ENCODE measurements at places on chromosomes 6 and 20.
A peak's percentile ranks its signal among the peaks of the same experiment; 100 is the strongest.

DNA sequence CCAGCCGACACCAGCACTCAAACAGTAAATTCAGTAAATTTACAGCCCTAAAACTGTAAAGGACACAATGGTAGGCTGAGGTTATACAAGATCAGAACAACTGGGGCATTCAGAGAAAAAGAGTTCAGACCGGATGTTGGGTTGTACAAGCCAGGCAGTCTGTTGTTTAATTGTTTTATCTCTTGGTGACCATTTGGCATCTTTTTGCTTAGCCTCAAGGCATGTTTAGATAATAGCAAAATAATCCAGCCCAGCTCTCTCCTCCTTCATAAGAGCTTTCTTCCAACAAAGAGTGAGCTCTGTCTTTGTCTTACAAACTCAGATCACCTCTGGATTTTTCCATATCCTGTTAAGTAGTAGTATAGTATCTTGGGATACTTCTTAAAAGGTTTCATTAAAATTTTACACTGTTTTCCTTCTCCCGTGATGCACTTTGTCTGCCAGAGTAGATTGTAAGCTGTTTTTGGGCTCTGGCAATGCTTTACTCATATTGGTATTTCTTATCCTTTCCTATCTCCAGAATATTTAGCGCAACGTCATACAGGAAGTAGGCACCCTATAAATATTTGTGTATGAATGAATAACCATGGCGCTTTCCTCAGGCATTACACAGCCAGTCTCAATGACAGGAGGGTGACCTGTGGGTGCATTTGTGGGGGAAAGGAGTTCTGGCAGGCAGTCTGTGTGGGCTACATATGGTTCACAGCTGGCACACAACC lies 35.6 kb upstream of the TRAM2 start:
- DNase-seq = no peak

GRCh38 chr6:89310929-89311328 lies 4.2 kb downstream of the GABRR2 start:
- no peak for DNase-seq

- no peak for DNase-seq
Observed at GRCh38 chr6:27631609-27631916, 158.7 kb upstream of the ZNF184 start.

GRCh38 chr6:148890652-148891404 lies 144.0 kb downstream of the UST start:
- DNase-seq = no peak

- DNase-seq = no peak
Observed at GRCh38 chr20:1838556-1839279, 56.5 kb upstream of the SIRPA start.

DNA sequence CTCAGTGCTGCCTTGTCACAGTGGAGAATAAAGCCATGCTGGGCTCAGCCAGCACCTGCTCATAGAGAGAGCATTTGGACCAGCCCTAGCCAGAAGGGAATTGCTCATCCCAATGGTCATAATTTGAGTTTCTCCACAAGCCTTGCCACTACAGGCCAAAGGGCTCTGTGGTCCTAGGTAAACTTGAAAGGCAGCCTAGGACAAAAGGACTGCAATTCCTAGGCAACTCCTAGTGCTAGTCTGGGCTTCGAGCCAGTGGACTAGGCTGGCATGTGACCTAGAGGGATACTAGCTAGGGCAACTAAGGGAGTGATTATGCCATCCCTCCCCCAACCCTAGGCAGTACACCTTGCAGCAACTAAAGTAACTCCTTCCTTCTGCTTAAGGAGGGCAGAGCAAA lies 516.2 kb downstream of the BCKDHB start:
- no peak for DNase-seq

GRCh38 chr6:34056305-34057108 lies 89.4 kb downstream of the GRM4 start:
- peak; percentile 17 for DNase-seq

DNA sequence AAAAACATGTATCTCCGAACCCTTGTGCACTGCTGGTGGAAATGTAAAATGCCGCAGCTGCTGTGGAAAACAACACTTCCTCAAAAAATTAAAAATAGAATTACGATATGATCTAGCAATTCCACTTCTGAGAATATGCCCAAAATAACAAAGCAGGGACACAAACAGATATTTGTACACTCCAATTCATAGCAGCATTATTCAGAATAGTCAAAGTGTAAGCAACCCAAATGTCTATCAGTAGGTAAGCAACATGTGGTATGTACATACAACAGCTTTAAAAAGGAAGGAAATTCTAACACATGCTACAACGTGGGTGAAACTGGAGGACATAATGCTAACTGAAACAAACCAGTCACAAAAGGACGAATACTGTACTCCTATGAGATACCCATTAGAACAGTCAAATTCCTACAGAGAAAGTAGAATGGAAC lies 5.7 kb upstream of the RAB5IF start:
- DNase-seq = no peak

DNA sequence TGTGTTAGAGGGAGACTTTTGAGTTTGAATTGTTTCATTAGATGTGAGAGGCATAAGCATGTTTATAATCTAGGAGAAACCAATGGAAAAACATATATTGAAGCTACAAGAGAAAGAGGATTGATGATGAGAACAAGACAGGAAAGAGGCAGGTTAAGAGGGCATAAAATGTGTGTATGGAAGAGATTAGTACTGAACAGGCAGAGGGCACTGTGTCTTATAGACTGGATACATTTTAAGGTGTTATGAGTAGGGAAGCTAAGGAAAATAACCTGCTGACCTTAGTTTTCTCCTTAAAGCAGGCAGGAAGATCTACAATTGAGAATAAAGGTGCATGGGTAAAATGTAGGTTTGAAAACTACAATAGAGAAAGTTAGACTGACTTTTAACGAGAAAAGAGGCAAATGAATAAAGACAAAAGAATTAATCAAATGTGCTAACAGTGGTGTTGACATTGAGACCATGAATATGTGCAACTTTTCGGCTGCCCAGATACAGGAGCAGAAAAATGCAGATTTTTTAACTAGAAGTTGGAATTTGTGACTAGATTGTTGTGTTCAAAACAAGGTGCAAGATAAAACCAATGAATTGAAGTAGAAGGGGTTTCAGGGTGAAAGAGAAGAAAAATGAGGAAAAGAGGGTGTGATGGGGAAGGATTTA lies 846.3 kb downstream of the HACE1 start:
- no peak for DNase-seq

GRCh38 chr20:1722513-1723050 lies 65.0 kb upstream of the SIRPG start:
- DNase-seq = no peak

DNA sequence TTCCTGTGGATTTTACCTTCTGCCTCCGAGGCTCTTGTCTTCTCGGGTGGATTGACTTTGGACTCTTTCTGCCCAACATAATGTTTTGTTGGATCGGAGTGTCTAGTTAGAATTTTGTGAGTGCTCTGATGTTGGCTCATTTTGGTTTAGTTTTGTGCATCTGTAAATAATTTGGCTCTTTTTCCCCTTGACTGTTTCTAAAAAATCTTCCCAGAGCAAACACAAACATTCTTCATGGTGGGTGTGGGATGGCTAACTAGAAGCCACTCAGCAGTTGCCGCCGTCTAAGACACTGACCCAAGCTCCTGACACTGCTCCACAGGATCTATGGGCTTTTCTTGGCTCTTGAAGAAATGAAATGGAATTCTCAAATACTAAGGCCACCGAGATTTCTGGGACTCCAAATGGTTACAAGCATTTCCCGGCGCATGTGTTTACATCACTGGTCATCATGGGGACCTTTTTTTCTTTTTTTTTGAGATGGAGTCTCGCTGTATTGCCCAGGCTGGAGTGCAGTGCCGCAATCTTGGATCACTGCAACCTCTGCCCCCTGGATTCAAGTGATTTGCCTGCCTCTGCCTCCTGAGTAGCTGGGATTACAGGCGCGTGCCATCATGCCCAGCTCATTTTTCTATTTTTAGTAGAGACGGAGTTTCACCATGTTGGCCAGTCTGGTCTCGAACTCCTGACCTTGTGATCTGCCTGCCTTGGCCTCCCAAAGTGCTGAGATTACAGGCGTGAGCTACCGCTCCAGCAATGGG lies 92.0 kb upstream of the FRMD1 start:
- no peak for DNase-seq

DNA sequence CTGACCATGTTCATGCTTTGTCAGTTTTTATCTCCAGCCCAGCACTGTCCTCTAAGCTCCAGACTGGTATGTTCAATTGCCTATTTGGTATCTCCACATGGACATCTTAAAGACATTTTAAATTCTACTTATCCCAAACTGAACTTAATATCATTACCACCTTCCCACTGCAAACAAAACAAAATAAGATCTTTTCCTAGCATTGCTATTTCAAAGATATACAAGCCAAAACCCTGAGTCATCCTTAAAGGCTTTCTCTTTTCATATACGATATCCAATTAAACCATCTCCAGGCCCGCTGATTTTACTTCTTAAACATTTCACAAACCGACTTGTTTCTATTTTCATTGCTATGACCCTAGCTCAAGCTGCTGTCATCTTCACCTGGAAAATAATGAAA lies 35.1 kb upstream of the HS3ST5 start:
- no peak for DNase-seq

DNA sequence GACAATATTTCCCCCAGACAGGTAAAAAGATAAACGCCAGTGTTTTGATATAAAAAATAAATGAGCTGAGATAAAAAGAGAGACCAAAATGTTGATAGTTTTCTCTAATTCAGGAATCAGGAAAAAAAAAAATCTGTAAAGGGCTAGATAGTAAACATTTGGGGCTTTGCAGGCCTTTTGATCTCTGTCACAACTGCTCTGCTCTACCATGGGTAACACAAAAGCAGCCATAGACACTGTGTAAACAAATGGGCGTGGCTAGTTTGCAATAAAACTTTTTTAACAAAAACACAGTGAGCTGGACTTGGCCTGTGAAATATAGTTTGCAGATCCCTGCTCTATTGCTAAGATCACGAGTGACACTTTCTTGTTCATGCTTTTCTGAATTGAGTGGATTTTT lies 219.1 kb upstream of the STXBP5 start:
- DNase-seq = no peak

GRCh38 chr6:168666699-168667427 lies 225.9 kb downstream of the SMOC2 start:
- no peak for DNase-seq

DNA sequence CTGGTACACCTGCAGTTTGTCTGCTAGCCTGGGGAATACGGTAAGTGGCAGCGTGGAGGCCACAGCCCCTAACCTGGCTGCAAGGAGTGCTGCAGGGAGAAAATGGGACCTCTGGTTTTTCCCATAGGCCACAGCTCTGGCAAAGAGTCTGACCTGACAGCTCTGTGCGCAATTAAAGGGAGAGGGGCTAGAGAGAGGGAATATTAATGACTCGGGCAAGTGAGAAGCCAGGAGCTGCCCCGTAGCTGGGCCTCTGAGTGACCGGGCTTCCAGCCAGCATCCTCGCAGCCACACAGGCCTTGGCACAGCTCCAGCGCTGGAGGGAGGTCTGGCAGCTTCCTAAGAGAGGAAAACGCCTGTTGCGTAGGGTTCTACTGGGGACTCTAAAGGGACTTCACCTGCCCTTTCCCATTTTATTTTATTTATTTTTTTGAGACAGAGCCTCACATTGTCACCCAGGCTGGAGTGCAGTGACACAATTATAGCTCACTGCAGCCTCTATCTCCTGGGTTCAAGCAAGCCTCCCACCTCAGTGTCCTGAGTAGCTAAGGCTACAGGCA lies 18.2 kb upstream of the OCSTAMP start:
- no peak for DNase-seq

- DNase-seq = no peak
Observed at GRCh38 chr6:7085911-7086310, 21.9 kb upstream of the RREB1 start.

DNA sequence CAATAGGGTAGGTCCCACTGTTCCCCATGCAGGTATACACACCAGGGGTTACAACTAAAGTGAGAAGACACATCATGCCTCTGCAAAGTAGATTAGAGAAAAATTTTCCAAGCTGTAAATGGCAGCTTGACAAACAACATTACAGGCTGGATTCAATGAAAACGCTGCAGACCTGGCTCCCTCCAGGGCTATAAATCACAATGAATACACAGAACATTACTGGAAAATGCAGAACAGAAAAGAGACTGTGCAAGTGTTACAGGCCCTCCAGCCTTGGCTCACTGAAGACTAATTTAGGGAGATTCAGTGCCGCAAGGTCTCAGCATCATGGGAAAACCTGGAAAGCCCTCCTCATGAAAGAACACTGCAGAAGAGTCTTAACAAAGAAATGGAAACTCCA lies 207.8 kb downstream of the KHDC1L start:
- no peak for DNase-seq

DNA sequence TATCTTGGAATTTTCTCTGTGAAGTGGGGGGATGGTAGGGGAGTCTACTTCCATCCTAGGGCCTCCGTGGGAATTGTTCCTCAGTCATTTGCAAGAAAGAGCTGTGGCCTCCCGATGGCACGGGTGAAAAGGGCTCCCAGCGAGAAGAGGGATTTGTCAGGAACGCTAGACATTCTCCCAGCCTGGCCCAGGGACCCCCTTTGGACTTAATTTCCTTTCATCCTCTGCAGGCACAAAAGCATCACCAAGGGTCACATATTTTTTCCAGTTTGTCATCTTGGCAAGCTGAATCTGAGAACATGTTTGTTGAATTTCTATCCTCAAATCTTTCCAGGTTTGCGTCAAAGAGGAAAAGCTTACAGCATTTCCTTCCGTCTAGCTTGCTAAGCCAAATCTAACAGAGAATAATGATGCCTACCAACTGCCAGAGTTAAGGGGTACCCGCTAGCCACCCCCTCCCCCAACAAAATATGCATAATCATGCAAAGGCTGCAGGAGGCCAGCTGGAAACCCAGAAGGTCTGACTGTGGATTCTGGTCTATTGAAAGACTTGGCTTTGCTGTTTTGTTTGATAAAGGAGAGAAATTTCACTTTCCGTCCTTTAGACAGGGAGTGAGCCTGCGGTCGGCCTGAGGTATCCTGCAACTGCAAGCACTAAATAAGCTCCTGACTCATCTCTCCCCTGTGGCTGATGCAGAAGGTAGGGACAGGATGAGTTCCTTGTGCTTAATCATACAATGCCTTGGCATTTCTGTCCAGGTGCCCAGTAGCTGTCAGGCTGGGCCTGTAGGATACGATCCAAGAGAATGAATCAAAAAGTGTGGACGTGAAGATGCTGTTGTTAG lies 23.1 kb downstream of the PSMG4 start:
- DNase-seq = no peak

GRCh38 chr6:90382760-90383159 lies 86.1 kb upstream of the BACH2 start:
- DNase-seq = no peak

GRCh38 chr6:19354181-19354580 lies 483.0 kb upstream of the ID4 start:
- DNase-seq = no peak

GRCh38 chr6:41781366-41781730 lies 766 bp downstream of the PRICKLE4 start:
- DNase-seq = no peak
